ENCODE measurements at places on chromosomes 13 and 19. TPM values are rescaled to one million over a fixed set of nuclear protein-coding genes. Genes with fewer than 3 reads are reported as not detected.

- no peak for ATAC-seq
Measured at GRCh38 chr13:48653472-48653939, at the start of gene CYSLTR2. Gene CYSLTR2, plus strand, starts transcription at chr13:48653929. Its CDS starts 52,889 bp downstream, at chr13:48706818.

GRCh38 chr13:68759617-68760016 is 1348.0 kb upstream of the ATXN8OS start:
- ATAC-seq: no peak

DNA sequence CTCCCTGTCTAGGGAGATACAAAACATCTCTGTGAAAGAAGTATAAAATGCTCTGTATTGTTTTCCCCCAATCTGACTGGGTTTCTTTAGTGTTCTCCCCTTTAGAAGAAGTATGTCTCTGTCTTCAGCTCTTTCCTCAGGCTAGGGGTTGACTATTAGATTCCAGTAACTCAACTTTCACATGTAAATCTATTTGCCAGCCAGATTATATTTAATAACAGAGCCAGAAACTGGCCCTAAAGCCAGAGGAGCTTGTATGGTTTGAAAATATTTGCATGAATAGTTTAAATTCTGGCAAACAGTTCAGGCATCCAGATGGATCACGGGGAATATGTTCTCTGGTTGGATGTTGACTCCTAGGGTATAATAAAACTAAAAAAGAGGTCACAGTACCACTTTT is 22.3 kb upstream of the CYSLTR2 start:
- ATAC-seq: no peak

DNA sequence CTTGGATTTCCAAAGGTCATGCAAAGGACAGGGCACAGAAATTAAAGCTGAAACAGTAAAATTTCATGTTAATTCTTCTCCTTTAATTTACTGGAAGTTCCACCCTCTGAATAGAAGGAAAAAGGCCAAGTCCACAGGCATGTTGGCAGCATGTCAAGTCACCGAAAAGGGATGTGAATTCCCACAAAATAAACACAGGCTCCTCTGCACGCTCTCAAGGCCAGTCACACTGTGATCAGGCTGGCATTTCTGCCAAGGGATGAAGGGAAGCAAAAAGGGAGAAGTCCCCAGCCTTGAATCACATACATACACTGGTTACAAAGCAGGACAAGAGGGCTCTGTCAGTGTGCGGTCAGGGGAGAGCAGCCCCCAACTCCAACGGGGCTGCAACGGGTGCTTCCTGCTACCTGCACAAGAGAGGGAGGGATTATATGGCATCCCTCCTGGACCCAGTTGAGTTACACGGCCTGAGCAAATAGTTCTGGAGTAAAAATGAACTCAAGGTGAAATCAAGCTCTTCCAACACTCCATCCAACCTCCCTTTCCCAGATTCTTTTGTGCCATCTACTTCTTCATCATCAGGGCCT is 6.9 kb downstream of the DCLK1 start:
- ATAC-seq: no peak

GRCh38 chr19:33624586-33624985 is 2.8 kb downstream of the CHST8 start:
- ATAC-seq: no peak

- ATAC-seq: peak; percentile 77
Measured at GRCh38 chr19:49331616-49332055, 3.6 kb upstream of the CD37 start.

DNA sequence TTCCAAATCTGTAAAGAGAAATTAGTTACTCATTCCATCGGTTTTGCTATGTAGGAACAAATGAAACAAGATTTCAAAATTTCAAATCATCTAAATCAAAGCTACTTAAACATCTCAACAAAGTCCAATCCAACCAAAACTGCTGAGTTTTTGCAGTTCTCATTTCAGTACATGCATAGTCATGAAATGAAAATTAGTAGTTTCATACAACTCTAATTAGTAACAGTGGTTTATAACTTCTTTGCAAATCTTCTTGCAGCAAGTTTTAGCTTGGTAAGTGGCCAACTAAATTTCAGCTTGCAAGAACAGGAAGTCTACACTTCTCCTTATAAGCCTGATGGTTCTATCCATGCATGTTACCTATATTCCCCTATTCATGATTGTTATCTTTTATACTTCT is 75.6 kb downstream of the SPRY2 start:
- ATAC-seq: no peak

LIPE gene
- total RNA-seq: 10.8 TPM

SPRY2 gene
- total RNA-seq: 11.8 TPM

MVB12A gene
- 49.9 TPM for total RNA-seq

All from esophagus mucosa (tissue), 1 donor.